ENCODE measurements at places on chromosomes 5 and 9.
A peak's percentile ranks its signal among the peaks of the same experiment; 100 is the strongest.

GRCh38 chr9:2798423-2798822 lies 45.5 kb downstream of the PUM3 start:
- DNase-seq: no peak

DNA sequence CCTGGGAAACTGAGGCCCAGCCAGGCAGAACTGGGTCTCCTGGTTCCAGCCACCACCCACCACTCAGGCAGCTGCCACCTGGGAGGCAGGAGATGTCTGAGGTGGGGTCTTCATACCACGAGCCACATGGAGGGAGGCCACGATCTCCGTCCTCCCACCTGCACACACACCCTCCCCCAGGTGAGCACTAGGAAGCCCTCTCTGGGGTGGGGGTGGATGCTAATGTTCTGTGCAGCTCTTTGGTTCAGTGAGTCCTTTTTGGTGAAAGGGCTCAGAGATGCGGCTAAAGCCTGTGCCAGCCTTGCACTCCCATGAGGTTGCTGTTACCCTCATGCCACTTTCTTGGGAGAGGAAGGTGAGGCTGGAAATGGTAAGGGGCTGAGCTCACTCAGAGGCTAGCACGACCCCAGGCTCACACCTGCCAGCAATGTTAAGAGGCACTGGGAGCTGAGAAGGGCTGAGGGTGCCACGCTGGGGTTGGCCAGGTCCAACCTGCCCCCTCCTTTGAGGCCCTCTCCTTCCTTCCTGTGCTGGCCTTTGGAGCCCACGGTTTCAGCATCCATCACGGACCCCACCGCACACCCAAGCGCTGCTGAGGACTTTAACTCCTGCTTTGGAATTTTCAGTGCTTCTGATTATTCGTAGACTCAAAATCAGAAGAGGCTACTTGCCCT lies 26.6 kb upstream of the OBP2B start:
- DNase-seq: no peak

- DNase-seq: no peak
Observed at GRCh38 chr5:66958980-66959641, 237.5 kb downstream of the CD180 start.

- DNase-seq: no peak
Observed at GRCh38 chr5:136439367-136439766, 74.0 kb upstream of the TRPC7 start.

- DNase-seq: no peak
Observed at GRCh38 chr9:68708513-68708912, 3.5 kb downstream of the PIP5K1B start.

- no peak for DNase-seq
Observed at GRCh38 chr5:116004248-116004647, 28.0 kb upstream of the ARL14EPL start.

DNA sequence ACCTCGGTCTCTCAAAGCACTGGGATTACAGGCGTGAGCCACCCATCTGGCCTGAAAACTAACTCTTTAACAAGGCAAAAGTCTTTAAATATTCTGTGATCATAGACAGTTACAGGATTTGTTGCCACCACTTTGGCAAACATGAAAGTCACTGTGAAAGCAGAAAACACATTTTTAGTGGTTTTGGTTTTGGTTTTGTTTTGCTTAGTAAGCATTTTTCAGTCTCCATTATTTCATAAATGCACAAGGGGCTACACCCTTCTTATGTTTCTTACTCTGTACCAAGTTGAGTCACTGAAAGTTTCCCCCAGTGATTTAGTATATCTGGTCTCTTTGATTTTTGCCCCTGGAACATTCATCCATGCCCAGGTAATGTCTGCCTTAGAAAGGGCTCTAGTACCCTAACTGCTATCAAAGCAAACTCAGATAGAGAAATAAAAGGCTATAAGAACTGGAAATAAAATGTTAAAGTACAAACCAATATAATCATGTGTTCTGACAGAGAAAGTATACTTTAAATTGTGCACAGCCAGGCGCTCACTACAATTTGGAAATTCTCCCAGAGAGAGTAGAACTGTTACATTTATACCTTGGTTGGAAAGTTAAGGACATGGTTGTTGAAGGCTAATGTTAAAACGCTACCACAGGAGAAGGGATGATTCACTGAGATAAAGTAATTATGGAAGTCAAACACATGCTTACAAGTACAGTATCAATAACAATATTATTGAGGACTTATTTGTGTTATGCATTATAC lies 1022.5 kb upstream of the DMAC1 start:
- DNase-seq: no peak

GRCh38 chr9:7788772-7789171 lies 10.8 kb downstream of the DMAC1 start:
- DNase-seq: no peak

- no peak for DNase-seq
Observed at GRCh38 chr5:61575103-61575502, 243.0 kb downstream of the ZSWIM6 start.

DNA sequence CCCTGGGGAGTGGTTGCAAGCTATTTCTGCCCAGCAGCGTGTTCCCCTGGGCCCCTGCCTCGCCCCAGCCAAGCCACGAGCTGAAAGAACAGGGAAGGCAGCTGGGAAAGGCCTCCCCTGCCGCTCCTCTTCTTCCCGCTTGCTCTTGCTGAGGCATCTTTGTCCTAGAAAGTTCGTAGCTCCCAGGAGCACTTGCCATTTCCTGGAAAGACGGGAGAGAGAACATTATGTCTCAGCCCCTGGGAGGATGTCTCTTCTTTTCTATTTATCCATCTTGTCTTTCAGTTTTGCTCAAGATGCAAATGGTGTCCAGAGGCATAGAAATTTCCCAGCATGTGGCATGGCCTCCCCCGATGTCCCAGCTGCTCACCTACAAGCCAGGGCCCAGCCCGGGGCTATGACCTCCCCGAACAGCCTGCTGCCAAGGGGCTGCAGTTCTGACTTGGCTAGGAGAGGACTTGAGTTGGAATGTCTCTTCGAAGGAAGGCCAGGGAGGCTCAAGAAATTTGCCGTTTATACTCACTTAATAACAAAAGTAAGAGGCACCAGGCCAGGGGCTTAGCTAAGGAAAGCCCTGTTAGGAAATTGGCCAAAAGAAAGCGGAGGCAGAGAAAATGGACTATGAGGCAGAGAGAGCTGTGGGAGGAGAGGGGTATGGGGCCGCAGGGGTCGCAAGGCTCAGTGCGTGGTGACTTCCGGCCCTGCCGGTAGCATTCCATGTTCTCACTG lies 87.3 kb downstream of the LIFR start:
- DNase-seq: no peak

DNA sequence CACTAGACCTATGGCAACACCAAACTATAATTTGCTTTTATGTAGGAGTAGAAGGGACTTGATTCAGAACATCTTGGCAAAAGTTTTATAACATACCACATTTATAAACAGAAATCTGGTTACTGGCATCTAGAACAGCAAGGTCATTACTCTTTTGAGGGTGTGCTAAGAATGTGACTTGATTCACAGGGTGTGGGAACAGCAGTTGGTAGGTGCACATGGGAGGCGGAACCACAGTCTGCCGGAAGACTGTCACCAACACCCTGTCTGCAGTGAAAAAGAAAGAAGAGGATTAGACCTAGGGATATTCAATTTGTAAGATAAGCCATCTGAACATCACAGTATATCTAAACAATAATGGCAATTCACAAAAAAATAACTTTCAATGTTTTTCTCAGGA lies 23.0 kb downstream of the ELP1 start:
- DNase-seq: no peak

GRCh38 chr5:658103-658502 lies 35.0 kb downstream of the TPPP start:
- no peak for DNase-seq

- DNase-seq: no peak
Observed at GRCh38 chr5:112512901-112513300, 93.8 kb upstream of the EPB41L4A start.

DNA sequence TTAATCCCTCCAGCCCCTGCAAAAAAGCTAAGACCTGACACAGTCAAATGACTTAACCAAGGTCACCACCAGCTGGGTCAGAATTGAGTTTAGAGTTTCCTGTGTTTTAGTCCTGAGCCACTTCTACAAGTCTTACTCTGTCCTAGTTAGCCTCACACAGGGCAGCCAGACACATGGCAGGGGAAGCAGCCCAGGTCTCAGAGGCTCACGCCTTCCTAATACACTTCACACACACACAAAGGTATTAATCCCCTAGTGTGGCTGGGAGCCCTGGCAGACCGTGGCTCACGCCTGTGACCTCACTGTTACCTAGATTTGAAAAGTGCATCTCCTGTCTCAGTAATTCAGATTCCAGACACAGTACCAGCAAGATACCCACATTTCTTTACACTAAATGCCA lies 77.4 kb upstream of the WWC1 start:
- DNase-seq: no peak

- no peak for DNase-seq
Observed at GRCh38 chr5:93401634-93402213, 179.3 kb downstream of the NR2F1-AS1 start.

- DNase-seq: no peak
Observed at GRCh38 chr9:137878146-137878941, 762 bp downstream of the CACNA1B start.

DNA sequence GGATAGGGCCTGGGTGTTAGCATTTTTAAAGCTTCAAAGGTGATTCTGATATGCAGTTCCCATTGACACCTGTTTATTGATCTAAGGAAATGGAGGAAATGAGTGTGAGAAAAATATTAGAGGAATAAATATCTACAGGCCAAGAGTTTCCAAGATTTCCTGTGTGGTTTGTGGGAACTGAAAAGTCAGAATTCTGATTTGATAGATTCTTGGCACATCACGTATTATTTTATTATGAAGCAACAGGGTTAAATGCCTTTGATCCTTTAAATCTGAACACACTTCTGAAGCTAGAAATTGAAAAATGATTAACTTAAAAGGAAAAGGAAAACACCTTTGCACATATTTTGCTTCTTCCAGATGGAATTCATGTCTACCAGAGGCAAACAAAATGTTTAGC lies 113.7 kb downstream of the CD180 start:
- no peak for DNase-seq

DNA sequence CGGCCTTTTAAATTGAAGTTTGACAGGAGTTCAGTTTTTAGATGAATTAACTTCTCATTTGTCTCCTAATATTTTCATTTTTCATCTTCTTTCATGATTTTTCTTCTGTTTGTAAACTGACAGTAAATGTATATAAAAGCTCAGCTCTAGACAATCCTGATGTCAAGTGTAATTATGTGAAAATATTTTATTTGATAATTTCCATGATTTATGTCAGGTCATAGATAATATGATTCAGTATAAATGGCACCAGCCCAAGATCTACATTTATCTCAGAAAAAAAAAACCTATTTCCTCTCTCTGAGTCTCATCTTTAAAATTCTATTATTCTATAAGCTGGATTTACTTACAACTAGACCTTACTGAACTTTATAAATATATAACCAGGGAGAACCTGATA lies 115.7 kb downstream of the MUSK start:
- DNase-seq: no peak

DNA sequence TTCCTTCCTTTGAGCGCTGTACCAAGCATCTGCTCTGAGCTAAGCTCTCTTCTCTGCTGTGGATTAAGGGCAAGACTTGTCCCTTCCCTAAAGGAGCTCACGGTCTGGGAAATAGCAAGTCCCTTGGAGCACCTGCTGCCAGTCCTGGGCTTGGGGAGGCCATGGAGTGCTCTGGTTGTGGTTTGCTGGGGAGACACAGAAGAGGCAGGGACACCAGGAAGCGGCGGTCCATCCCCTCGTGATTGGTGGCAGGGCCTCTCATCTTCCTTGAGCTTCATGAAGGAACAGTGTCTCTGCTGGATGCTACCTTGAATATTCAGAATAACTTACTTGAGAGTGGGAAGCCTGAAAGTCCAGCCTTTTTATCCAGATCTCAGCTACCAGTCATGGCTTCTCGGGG lies 35.3 kb downstream of the COL5A1 start:
- DNase-seq: no peak

- peak; percentile 28 for DNase-seq
Observed at GRCh38 chr9:109244179-109245132, 76.4 kb downstream of the EPB41L4B start.

DNA sequence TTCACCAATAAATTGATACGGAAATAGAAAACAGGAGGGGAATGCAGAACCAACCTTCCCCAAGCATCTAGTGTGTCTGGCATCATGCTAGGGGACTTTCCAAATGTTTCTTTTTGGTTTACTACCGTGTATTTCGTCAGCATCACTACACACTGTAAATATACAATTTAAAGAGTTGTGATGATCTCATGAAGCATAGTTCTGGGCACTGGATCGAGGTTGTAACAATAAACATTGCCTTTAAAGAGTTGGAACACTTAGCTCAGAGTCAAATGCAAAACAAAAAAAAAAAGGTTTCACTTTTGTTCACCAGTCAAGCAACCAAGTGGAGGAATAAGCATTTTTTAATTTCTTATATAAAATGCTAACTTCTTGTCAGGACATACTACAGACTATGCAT lies 2.9 kb upstream of the SCAI start:
- DNase-seq: no peak

- no peak for DNase-seq
Observed at GRCh38 chr9:89277454-89277853, 33.5 kb upstream of the CKS2 start.

GRCh38 chr9:90900130-90900529 lies 98.5 kb downstream of the SYK start:
- no peak for DNase-seq

GRCh38 chr5:148746826-148747535 lies 79.4 kb upstream of the ADRB2 start:
- DNase-seq: no peak

- no peak for DNase-seq
Observed at GRCh38 chr5:164377746-164378145, 872.3 kb downstream of the MAT2B start.

DNA sequence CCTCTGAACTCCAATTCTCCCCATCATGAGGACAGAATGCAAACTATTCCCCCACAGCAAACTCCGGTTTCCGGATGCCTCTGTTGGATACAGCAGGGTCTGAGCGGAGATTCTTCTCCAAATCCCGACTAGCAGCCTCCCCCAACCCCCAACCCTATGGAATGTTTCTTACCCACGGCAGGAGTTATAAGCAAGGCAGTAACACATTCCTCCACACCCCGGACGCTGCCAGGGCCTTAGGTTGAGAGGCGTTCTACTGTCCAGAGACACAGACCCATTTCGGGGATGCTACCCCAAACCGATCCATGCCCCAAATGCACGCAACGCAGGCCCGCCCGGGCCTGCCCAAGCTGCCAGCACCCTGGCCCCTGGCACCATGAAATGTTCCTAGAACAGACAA lies 85.6 kb upstream of the LMX1B start:
- DNase-seq: no peak

GRCh38 chr5:153835891-153836515 lies 202.7 kb downstream of the FAM114A2 start:
- DNase-seq: no peak

DNA sequence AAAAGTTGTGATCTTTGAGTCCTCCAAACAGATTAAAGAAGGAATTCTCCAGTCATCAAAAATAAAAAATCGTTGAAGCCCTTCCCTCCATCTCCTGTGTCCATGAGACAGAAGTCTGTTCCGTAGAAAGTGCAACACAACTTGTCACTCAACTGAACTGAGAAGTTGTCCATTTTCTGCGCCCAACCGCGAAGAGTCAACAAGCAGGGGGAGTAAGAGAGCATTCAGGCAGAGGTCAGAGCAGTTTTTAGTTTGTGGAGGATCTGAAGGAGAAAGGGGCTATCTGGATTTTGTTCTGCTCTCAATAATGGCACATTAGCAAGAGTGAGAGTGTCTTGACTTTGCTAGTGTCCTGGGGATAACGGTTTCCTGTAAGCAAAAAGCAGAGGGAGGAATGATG lies 303.9 kb downstream of the ICE1 start:
- no peak for DNase-seq
